ELR (cell line): ENCODE measurements at places on chromosomes 12 and 14.

GRCh38 chr14:74519316-74520074 lies 25.9 kb downstream of the ISCA2 start:
- no peak for DNase-seq

DNA sequence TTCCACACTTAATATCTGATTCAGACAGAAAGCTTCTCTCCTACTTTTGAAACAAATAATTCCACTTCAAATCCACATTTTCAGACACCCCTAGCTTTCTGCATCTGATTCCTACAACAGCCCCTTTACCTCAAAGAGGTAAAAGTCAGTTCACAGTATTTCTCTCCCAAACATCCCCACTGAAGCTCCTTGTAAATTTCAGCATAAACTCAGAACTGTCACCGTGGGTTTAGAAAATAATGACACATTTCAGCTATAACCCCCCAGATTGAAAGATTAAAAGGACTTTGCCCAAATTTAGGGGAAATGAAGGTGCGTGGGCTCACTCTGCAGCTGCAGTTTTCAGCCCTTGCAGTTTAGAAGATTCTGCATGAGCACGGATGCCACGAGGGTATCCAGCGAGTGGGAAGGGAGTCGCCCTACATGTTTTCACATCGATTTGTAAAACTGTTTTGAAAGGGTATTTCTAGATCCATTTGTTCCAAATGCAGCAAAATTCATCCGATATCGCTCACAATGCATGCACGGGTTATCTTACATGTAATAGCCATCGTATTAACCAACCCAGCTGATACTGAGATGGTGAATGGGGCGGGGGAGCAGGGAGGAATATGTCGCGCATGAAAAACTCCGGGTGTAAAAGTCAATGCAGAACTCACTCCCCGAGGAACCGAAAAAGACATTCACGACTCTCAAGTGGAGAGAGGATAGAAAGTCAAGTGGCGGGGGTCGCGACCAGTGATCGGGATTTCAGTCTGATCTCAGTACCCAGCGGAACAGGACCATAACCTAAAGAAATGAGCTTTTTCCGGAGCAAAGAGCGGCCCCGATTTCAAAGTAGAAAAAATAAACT lies 5.0 kb upstream of the CCND2 start:
- DNase-seq = no peak

DNA sequence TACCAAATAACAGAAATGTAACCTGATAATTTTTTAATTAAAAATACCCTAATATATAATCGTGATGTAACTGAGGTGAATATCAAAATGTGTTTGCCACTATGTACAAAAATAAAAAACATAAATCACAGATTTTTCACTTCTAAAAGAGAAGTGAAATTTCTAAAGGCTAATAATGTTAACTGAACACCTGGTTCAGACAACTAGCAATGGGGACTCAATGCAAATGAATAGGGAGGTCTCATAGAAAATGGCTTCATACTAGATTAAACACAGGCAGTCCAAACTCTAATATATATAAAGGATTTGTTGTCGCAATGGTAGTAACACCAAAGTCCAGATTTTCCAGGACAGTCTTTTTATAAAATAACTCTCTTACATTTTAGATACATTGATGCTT lies 365.4 kb upstream of the ATP2B1 start:
- no peak for DNase-seq

GRCh38 chr12:86683568-86684304 lies 427.5 kb upstream of the MGAT4C start:
- DNase-seq = peak; percentile 23

- DNase-seq = peak; percentile 2
These were observed 54.9 kb upstream of the OVCH1 start for GRCh38 chr12:29552324-29552927.

GRCh38 chr14:105136401-105137322 lies 31.9 kb downstream of the JAG2 start:
- no peak for DNase-seq

GRCh38 chr14:71536927-71537772 lies 395.1 kb upstream of the RGS6 start:
- no peak for DNase-seq

DNA sequence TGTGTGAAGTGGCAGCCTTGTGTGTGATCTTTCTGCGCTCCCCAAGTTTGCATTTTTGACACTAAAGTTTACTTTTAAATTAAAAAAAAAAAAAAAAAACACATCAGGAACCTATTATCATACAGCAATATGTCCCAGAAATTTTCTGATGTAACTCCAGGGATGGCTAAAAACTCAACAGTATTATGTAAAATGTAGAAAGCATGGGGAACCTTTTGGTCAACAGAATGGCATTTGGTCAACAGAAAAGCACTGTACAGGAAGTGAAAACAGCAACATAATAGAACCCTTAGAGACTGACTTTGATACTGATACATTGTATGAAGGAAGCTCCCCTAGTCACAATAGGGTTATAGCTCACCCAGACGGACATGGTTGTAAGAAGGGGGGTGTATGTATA lies 224.3 kb downstream of the ITPR2 start:
- DNase-seq = no peak

- no peak for DNase-seq
These were observed 282.1 kb upstream of the GRIP1 start for GRCh38 chr12:66960704-66961690.

GRCh38 chr14:105865266-105865903 lies 339.0 kb downstream of the TMEM121 start:
- DNase-seq = no peak

DNA sequence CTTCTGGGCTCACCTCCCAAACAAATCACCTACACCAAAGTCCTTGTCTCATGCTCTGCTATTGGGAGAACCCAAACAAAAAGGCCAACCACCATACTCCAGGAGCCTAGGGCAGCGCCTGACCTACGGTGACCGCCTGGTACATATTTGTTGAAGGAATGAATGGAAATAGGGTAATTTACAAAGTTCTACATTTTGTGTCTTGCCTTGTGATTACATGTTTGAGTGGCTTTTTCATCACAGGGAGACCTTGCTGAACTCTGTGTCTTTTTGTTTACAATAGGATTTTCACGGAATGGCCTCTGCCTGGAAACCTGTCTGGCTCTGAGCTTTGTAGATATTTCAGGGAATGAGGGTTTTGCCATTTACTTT lies 11.3 kb upstream of the PRIMA1 start:
- no peak for DNase-seq

DNA sequence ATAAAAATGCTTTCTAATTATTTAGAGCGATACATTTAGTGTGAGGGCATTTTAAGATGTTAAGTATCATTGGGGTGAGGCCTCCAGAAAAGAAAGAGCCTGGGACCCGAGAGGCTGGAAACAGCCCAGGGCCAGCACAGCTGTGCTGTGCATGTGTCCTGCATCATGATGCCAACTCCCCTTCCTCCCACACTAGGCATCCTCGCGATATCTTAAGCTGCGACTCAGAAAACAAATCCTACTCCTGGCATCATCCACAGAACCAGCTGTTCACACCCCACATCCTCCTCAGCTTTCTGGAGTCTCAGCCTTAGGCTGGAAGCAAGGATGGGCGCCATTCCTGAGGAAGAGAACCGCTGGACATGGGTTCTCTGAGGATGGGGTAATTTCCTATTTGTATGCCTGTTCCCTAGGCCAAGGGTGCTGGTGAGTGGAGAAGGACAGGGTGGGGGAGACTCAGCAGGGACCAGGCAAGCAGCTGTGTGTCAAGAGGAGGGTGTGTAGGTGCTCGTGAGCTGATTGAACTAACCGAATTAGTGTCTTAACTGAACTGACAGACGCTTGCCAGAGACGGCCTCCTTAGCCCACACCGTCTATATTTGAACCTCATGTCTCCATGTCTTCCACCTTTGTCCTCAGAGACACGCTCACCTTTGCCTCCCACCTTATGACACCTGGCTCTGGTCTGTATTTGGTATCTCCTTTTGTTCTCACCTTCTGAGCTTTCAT lies 15.6 kb upstream of the MCRS1 start:
- no peak for DNase-seq

GRCh38 chr14:37329189-37330001 lies 131.7 kb downstream of the MIPOL1 start:
- DNase-seq = no peak

DNA sequence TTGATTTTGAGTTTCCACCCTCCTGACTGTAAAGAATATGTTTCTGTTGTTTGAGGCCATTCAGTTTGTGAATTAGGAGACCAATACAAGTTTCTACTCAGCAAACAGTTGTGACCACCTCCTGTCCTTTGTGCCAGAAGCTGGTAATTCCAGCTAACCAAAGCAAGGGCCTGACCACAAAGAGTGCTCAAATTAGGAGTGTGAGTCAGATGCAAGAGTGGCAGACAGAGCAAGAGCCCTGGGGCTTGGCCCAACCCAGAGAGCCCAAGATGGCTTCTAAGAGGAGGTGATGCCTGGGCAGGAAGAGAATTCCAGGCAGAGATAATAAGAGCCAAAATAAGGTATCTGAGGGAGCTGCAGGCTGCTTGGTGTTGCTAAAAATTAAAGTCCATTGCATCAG lies 77.7 kb upstream of the C14orf132 start:
- DNase-seq = no peak

DNA sequence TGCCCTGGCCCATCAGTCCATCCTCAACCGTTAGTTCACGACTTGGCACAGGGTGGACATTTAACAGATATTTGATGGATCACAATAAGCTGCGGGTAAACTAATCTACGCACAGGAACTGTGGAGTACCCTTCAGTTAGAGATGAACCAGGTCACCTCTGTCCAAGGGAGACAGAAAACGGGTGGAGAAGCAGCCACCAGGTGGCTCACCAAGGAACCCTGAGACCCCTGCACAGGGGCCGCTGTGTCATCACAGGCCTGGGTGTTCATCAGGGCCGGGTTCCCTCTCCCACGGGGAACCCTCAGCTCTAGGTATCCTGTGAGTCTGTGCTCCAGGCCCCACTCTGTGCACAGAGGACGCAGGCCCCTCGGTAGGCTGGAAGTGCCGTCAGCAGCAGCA lies 122.2 kb downstream of the PIWIL1 start:
- DNase-seq = no peak

GRCh38 chr14:44995196-44995595 lies 33.2 kb downstream of the TOGARAM1 start:
- DNase-seq = no peak

DNA sequence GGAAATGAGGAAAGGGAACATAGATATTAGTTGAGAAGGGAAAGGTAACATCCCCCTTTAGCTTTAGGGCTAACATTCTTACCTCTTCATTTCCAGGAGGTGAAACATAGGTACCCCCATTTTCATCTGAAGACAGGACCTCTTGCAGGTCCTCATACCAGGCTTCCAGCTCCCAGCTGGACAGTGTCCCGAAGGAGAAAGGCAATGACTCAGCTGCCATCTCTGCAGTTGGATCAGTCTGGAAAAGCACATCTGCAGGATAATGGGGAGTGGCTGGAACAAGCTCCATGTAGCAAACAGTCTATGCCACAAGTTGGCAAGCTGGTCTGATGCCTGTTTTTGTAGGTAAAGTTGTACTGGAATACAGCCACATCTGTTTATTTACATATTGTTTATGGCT lies 3.1 kb downstream of the DDIT3 start:
- peak; percentile 59 for DNase-seq

GRCh38 chr12:39145175-39145999 lies 240.0 kb upstream of the CPNE8 start:
- no peak for DNase-seq

DNA sequence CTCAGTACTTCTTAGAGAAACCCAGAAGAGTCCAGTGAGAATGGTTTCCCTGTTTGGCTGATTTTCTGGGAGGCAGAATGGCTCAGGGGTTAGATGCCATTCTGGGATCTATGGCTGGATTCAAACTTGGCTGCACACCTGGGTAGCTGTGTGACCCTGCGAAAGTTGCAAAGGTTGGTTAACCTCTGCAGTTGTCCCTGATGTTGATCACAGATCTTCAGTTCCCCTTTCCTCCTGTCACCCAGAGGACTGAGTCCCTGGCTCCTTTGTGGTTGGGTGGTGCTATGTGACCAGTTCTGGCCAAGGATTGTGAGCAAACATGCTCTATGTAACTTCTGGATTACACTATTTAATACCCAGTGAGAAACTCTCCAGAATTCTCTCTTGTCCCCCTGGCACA lies 418.0 kb downstream of the RGS6 start:
- no peak for DNase-seq

- DNase-seq = no peak
These were observed 335.4 kb downstream of the APAF1 start for GRCh38 chr12:98980508-98980907.

GRCh38 chr12:3882406-3882805 lies 9.2 kb upstream of the PARP11 start:
- DNase-seq = no peak

DNA sequence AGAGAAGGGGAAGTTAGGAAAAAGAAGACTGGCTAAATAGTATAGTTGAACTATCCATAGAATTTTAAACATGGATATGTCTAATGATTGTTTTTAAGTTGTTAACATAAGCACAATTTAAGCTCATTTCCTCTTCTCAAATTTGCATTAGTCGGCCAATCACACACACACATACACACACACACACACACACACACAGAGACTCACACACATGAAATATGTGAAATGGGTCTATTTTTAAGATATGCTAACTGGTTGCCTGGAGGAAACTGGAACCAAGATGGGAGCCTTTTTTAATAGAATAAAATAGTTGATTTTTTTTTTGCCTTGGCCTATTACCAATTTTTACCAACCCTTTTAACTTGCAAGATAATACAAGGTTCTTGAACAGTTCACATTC lies 24.0 kb upstream of the STYK1 start:
- no peak for DNase-seq

DNA sequence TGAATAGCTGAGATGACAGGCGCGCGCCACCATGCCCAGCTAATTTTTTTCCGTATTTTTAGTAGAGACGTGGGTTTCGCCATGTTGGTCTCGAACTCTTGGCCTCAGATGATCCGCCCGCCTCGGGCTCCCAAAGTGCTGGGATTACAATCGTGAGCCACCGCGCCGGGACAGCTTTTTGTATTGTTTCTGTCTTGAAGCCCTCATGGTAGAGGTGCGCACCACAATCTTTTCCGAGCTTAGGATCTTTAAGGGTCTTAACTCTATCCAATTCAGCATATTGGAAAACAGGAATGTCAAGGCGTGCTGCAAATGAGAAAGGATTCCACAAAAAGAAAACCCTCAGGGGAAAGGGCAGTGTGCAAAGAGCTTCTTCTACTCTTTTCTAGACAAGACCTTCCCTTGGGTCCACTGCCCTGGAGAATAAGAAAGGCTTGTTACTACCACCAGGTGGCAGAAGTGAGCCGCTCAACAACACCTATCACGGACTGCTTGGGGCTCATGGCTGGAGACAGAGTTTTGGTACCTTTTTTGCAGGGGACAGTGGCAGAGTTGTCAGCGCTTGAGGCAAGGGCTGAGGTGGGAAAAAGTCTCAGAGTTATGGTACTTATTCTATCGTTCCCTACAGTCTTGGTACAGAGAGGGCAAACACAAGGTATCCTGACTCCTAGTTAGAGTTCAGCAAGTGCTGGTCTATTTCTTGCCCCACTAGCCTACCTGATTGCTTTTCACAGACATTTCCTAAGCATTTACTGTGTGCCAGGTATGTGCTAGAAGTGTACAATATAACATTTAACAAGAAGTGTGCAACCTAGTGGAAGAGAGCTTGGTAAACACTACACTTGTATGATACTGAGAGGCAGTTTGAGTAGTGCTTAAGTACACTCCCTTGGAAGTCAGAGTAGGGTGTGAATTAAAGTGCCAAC lies 16.4 kb upstream of the SP7 start:
- peak; percentile 87 for DNase-seq
